Fibroblast of skin of back (primary cell): ENCODE measurements at places on chromosomes 3 and 15.

DNA sequence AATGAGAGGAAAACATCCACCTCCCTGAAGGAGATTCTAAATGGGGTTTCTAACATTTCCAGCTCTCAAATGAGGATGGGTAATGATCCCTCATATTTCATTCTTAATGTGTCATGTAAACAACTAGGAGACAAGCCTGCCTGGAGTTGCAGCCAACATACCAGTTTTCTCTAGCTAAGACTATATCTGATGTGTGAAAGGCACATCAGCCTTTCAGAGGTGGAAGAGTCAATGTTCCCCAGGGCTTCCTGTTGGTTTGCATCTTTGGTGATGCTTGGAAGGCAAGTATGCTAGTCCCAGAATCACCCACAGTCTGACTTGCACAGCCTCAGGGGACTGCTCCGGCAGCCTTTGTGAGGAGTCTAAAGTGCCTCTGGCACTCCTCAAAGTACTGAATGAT lies 921.2 kb downstream of the SQOR start:
- DNase-seq = no peak

DNA sequence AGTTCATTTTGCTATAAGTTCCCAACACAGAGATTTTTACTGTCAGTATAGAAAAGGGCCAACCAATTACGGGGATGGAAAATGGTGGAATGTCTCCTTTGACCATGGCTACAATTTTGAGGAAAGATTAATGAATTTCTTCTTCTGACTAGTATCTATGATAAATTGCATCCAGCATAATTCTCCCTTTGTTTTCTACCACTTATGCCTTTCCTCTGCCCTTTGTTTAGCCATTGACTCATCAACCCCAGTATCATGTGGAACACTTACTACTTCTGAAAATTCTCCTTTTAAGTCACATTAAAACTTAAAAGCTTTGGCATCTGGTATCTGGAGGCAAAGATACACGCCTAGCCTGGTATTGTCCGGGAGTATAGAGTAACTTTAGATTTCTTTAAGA lies 92.9 kb upstream of the CADPS start:
- no peak for DNase-seq

GRCh38 chr3:193744048-193744821 lies 151.2 kb downstream of the OPA1 start:
- DNase-seq = no peak

DNA sequence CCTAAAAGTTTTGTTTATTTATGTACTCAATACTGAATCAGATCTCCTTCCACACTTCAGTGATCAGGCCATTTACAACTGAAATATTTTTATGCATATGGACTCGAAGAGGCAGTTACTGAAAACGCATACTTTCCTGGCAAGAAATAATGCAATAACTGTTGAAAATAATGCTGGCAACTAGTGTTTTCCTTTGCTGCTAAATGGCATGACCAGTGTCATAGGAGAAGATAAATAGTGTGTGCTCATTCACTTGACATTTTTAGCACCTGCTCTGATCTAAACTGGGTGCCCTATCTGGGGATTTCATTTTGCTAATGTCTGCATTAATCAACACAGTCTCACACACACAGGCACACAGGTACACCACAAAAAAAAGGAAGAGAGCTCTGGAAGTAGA lies 695.2 kb downstream of the TUSC7 start:
- DNase-seq = no peak

- DNase-seq = peak; percentile 44
Measured at GRCh38 chr3:98954242-98954641, 52.7 kb upstream of the DCBLD2 start.

DNA sequence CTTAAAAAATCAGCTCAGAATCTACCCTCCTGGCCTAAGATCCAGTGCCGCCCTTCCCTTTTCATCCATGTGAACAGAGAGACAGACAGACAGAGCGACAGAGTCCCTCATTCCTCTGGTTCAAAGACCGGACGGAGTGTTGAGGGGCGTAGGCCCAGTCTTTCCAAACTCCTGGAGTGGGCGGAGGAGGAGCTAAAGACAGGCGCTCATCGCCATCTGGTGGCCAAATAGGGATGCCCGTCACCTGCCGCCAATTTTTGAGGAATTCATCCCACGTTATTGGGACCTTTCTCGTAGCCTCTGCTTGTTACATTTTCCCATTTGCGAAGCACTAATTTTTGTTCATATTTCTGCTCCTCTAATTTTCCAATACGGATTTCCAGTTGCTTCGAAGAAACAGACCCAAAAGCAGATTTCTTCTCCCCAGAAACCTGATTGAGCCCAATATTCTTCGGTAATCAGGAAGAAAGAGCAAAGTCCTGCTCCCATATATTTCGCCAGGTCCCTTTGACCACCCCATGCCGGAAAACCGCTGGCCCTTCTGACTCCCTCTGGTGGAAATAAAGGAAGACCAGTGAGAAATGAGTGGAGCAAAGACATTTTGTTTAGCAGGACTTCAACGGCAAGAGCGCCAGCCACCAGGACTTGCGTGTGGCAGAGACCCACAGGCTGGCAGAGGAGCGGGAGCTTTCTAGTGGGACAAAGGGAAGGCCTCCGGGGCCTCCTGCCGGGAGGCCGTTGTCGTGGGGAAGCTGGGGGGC lies 88.0 kb downstream of the LRRK1 start:
- peak; percentile 78 for DNase-seq

DNA sequence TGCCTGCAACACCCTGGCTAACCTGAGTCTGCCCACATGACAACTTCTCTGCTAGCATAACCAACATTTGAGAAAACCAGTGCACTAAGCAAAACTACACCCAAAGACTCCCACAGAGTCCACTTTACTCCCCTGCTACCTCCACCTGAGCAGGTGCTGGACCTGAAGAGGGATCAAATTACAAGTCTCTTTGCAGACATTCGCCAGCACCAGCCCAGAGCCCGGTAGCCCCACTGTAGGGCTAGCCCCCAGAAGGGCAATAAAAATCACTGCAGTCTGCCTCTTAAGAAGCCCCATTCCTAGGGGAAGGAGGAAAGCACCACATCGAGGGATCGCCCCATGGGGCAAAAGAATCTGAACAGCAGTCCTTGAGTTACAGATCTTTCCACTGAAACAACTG lies 472.2 kb downstream of the GRM7 start:
- DNase-seq = no peak

GRCh38 chr3:97278506-97278905 lies 464.1 kb downstream of the EPHA6 start:
- DNase-seq = no peak

- peak; percentile 55 for DNase-seq
Measured at GRCh38 chr3:73432023-73432705, 192.6 kb downstream of the PDZRN3 start.

- no peak for DNase-seq
Measured at GRCh38 chr3:156360963-156361362, 194.0 kb downstream of the SSR3 start.

DNA sequence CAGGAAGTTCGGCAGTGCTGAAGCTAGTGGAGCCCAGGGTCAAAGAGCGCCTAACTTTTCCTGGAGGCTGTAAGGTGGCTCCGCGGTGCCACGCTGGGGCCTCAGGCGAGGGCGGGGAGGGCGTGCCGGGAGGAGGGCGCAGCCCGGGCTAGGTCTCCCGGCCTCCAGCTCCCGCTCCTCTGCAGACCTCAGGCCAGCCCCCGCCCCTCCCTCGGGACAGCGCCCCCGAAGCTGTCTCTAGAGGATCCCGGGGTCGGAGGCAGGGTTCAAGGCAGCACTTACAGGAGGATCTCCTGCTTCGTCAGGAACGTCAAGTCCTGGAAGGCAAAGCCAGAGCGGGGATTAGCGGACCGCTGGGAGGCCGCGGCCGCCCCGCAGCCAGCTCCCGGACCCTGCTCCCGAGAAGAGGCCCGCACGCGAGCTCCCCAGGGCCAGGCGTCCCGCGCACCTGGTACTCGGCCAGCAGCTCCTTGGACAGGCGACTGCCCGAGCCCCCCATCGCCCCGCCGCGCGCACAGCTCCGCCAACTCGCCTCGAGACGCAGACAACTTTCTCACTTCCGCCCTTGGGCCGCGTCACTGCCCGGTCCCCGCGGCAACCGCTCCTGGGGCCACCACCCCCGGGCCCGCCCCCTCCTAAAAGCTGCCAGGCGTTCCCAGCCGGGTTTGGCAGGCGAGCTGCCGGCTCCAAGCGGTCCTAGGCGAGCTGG lies at the start of gene CIB1:
Gene CIB1 (minus strand): TSS at position 555 of the 709 bp plus-strand sequence. CDS start 56 bp downstream, at position 499.
- peak; percentile 97 for DNase-seq

DNA sequence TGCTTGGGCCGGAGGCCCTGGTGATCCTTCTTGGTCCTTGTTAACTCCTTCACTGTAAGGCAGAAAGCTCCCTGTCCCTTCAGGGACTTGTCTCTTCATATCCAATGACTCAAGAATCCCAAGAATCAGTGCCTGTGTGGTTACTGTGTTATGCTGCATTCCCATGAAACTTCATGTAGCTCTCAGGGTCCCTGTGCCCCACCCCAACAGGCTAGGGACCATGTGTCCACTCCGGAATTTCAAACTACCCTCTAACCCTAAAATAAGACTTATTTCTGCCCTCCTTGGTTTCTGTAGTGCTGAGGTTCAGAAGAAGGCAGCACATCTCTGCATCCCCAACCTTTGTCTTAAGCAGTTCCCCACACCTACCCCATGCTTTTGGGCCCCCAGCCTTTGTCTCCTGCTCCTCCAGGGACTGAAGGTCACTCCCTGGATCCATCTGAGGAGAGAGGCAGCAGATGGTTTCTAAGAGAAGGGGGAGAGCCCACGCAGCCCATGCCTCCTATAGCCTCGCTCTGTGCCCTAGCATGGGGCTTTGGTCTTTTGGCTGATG lies 531 bp upstream of the MAP1A start:
- DNase-seq = peak; percentile 92

- no peak for DNase-seq
Measured at GRCh38 chr3:42120866-42121265, 29.7 kb downstream of the TRAK1 start.
